ENCODE measurements at places on chromosomes 5 and 9. TPM values are rescaled to one million over a fixed set of nuclear protein-coding genes. Genes with fewer than 3 reads are reported as not detected.

Gene PLAC8L1
- not detected for total RNA-seq

Gene GCNT4
- total RNA-seq = 0.30 TPM

Gene SHOC1
- total RNA-seq = not detected

Gene IRGM
- not detected for total RNA-seq
